ENCODE measurements at places on chromosomes 3 and 15.

- DNase-seq: no peak
These were observed 13.7 kb downstream of the SH3BP5 start for GRCh38 chr3:15318661-15319060.

DNA sequence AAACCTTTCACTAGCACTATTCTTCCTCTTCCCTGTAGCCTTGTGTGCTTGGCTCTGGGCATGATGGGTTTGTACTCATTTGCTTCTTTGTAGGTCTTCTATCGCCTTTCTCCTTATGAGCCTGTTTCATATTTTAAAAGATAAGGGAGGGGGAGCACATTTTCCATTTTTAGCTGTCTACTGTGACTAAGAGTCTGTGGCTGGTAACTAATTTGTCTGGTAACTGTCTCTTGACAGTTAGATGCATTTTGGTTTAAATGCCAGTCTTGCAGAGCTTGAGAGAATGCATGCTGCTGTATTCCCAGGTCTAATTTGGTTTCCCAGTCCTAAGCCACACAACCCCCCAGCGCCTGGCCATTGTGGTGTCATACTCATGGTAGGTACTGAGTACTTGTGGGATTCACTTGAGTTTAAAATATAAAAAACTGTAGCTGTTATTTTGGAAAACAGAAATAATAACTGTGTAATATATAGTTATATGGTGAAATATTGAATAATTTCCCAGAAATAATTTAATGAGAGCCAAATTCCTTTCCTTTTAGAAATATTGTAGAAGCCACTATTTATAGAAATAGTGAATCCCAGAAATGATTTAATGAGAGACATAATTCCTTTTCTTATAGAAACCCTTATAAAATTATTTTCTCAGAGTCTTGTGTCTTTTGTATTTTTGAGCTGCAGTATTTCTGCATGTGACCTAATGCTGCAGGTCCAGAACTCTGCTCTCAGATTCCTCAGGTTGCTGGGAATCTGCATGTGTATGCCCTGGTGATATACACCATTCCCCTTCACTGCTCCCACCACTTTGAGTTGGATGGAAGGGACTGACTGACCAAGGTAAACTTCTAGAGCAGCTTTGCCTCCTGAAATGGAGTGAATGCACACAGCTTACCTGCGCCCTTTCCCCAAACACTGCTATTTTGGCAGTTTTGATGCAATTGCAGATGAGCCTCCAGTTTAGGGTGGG lies 13.9 kb upstream of the GPR171 start:
- no peak for DNase-seq

GRCh38 chr15:36737430-36737891 lies 158.0 kb downstream of the CDIN1 start:
- DNase-seq: no peak

DNA sequence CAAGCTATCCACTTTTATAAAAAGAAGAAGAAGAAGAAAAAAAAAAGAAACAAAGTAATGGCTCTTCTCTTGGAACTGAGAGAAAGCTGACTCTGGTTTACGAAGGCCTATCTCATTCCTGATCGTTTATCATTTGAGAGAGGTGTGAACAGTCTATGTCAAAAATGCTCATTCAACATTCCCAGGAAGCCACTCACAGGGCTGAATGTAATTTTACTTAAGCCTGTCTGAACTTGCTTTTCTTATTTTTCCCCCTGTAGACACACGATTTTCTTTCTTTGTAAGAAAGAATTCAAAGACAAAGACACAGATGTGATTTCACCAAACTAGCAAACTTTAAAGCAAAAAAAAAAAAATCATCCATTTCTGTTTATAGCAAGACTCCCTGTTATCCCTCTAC lies 805.8 kb downstream of the FHIT start:
- no peak for DNase-seq

GRCh38 chr3:32347343-32348125 lies 44.1 kb upstream of the CMTM7 start:
- DNase-seq: no peak

DNA sequence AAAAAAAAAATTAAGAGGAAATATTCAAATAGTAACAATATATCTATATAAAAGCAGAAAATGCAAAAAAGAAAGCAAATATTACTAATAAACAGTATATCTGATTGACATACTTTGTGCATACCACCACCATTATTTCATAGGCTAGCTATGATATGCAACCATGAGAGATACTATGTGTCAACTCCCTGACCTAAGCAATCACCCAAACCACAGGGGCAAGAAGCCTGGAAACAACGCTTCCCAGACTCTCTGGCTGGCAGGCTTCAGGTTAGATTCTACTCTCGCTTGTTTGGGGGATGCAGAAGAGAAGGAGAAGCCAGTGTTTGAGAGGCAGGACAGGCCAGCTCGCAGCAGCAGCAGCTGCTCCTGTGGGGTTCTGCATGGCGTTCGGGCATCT lies 169.3 kb upstream of the TPM1 start:
- no peak for DNase-seq

DNA sequence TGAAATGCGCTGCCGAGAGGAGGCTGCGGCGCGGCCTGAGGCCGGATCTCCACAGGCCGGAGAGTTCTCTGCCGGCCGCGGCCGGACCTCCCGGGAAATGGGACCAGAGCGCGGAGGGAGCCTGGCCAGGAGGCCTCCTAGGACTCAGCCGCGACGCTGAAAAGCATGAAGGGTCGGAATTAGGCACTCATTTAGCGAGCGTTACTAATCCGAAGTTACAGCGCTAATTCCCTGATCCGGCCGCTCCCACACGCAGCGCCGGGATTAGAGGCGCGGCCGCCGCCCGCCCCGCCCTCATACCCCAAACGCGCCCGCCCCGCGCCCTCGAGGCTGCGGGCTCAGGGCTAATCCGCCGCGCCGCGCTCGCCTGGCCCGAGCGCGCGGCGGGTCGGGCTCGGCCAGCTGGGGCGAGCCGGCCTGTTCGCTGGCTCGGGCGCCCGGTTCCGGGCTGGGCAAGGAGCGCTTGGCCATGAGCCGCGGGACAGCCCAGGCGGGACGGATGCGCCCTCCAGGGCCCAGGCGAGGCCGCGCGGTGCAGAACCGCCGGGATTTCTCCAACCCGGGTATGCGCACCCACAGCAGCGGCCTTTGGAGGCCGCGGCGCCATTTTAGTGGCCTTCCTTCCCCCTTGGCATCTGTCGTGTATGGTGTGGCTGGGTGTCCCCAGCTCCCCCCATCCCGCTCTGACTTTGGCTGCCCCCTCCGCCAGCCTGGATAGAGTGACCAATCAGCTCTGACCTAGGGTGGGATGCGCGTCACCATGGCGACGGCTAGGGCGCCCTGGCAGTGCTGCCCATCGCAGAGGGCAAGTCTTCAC lies 36.8 kb upstream of the POLG start:
- DNase-seq: no peak

- DNase-seq: no peak
These were observed 59.9 kb upstream of the CHRM5 start for GRCh38 chr15:33908406-33908805.

DNA sequence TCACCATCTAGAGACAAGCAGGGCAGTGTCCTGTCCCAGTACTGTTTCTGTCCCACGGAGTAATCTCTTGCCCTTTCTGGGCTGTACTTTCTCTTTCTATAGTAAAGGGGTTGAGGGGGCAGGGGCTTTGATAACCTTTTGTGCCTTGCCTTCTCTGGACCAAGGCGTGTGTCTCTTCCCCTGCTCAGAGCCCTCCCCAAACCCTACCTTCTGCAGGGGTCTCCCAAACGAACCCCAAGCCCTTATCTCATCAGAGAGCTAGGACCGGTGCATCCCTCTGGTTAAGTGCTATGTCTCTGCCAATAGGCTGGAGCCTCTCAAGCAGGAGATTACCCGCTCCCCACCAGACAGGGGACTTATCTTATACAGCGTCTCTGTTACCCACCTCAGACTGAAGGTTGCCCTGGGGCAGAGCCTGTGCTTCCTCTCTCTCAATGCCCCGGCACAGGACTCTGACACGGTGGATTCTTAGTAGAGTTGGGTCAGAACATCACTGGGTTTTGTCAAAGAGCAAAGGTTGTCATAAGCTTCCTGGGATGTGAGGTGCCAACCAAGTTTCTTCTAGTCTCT lies 2.9 kb downstream of the PLEKHO2 start:
- no peak for DNase-seq

DNA sequence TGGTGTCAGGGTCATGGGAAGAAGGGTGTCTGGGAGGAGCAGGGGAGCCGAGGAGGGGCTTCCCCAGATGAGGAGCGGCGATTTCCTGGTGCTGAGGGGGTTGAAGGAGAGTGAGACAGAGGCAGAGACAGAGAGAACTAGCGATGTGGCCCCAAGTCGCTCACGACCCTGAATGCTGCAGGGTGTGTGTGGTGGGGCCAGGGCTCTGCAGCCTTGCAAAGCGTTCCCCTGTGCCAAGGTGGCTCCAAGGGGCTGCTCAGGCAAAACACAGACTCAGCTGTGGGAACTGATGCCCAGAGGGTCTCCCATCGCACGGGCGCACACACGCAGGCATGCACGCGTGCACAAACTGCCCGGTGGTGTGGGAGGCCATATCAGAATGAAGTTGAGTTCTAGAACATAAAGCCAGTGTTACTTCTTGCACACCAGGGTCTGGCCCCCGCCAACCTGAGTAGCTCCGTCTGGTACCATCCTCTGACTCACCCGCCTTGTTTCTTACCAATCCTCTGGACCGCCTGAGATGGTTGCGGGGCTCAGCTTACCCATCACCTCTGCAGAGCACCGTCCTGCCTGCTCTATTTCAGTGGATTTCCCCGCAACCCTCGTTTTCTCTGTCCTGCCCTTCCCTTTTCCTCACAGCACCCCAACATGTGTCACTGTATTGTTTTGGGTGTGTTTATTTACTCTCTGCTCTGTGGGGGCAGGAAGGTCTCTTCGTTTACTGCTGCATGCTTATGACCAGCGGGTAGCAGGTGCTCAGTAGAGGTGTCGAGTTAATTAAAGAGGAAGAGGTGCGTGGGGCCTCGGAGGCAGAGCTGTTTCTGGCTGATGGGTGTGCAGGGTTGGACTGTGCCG lies 4.5 kb downstream of the MELTF start:
- DNase-seq: no peak

DNA sequence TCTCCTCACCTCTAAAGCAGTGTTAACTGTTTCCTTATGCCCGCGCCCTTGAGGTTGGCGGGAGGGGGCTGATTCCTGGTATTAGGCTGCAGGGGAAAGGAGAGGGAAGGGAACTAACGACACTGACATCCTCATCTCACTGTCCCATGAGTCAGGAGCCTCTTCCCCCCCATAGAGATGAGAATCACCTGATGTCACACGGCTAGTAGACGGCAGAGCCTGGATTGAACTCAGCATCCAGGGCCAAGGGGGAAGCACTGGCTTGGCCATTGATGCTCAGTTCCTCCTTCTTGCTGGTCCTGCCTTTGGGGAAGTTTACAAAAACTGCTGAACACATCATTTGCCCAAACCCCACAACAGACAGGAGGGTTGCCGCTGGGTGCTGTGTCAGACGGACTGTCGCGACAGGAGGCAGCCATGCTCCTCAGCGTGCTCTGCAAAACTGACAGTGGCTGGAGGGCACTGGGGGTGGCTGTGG lies 38.5 kb downstream of the IDH2 start:
- DNase-seq: no peak

DNA sequence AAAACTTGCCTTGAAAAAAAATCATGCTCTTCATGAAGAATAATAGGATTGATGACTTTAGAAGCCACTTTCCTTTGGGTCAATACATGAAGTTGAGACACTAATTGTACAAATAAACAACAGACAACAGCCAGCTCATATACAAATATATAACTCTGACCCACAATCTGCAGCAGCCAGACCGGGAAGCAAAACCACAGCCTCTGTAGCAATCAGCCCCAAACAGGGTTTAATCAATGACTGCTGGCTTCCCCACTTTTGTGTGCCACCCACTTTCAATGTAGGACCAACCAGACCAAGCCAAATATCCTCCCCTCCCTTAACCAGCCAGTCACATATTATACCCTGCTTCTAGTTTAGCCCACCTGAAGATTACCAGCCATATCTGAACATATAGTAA lies 39.0 kb downstream of the IFT57 start:
- DNase-seq: no peak

GRCh38 chr3:33749546-33750210 lies 31.6 kb upstream of the CLASP2 start:
- no peak for DNase-seq

DNA sequence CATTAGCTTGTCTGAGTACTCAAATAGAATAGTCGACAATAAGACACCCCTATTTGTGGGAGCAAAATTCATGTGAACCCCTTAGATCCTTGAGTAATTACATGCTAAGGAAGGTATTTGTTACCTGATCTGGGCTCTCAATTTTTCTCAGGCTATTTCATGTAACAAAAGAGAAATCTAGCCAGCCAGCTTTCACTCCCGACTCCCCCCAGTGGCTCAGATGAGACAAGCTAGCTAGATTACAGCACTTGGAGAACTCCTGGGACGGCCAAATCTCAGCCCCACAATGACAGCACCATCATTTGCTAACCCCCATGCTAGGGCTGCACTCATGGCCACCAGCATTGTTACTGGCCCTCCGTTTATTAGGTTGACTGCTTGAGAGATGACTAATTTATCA lies 41.3 kb downstream of the GLDN start:
- DNase-seq: no peak

GRCh38 chr3:99602183-99602582 lies 36.2 kb upstream of the COL8A1 start:
- DNase-seq: no peak

GRCh38 chr3:39292961-39293360 lies 13.1 kb upstream of the CX3CR1 start:
- no peak for DNase-seq

GRCh38 chr15:82186719-82187406 lies 75.7 kb downstream of the EFL1 start:
- no peak for DNase-seq

- DNase-seq: no peak
These were observed 640.9 kb downstream of the SQOR start for GRCh38 chr15:46275701-46276100.

- DNase-seq: no peak
These were observed 20.3 kb downstream of the SPG21 start for GRCh38 chr15:64969401-64969800.

- no peak for DNase-seq
These were observed 19.3 kb upstream of the SLC28A1 start for GRCh38 chr15:84865074-84865569.

- DNase-seq: no peak
These were observed 357.0 kb upstream of the SEMA6D start for GRCh38 chr15:47360305-47360704.

DNA sequence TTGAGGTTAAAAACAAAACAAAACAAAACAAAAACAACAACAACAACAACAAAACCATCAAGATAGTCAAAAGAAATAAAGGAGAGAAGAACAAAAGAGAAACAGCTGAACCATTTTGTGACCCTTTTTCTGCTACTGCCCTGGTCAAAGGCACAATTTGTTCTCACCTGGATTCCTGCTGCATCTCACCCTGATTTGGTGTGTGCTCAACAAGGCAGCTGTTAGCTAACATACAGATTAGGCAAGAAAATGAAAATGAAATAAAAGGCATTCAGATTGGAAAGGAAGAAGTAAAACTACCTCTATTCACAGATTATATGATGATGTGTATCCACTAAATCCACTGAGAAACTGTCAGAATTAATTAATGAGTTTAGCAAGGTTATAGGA lies 28.7 kb upstream of the XIRP1 start:
- DNase-seq: no peak

GRCh38 chr15:99951511-99951910 lies 218.3 kb upstream of the LYSMD4 start:
- no peak for DNase-seq

- DNase-seq: no peak
These were observed 23.4 kb downstream of the PLSCR4 start for GRCh38 chr3:146227486-146227885.
